ENCODE measurements at places on chromosomes 16 and 17.

DNA sequence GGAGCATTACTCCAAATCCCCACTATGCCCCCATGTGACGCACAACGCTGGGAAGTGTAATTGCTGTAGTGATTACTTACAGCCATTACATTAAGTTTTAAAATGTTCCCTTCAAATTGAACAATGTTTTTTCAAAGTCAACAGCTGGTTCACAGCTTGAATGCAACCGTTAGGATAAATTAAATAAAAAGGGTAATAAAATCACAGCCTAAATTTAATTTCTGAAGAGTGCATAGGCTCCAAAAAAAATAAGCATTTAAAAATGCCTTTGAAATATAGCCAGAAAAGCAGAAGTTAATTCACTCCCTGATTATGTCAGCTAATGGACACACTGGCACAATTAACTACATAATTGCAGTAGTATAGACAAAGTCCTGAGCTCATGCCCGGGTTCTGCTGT is 50.5 kb upstream of the KDM8 start:
- no peak for DNase-seq

- no peak for DNase-seq
Observed at GRCh38 chr17:40417258-40417608, 463 bp downstream of the TOP2A start.

DNA sequence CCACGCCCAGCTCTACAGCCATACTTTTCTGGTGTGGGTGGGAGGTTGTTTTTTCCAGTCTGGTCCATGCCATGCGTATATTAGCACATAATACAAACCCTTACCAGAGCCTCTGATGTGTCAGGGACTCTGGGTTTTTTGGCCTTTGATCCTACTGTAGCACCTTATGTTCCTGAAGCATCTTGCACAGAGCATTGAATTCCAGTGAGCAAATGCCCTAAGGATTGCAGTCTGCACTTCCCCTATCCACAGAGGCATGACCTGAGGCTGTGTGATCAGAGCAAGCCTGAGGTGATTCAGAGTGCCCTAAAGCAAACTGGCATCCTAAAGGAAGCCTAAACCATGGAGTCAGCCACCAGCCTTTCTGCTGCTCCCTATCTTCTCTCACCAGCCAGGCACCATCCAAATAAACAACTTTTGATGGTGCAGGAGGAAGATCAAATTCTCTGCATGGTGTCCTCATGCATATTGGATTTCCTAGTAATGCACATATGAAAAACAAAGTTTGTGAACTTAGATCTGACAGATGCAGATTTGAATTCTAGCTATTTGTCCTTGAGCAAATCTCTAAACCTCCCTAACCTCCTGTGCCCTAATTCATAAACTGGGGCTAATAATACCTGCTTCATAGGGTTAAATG is 41.2 kb upstream of the HAS3 start:
- peak; percentile 71 for DNase-seq

DNA sequence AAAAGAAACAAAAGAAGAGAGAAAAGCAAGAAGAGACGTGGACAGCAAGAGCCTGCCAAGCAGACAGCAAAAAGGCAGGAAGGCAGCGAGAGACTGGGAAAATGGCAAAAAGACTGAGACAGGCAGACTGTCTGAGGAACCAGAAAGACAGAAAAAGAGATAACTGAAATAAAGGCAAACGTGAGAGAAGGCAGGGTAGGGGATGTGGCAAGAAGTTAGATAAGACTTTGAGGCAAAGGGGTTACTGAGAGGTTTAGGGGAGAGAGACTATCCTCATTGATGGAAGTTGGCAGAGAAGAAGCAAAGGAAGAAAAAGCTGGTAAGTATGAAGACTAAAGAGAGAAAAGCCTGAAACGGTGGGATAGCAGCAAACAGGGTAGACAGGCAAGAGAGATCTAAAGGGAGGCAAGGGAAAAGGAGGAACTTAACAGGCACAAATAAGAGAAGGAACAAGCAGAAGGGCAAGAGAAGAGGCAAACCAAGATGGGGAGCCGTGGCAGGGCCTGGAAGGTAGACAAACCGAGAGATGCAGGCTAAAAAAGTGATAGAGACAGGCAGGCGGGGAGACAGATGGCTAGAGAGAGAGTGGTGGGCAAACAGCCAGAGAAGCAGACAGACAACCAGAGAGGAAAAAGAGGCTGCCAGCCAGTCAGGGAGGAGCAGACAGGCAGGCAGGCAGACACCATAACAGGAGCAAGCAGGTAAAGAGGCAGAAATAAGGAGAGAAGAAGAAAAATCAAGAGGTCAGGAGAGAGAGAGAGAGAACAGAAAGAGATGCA is 7.1 kb upstream of the CHD3 start:
- peak; percentile 21 for DNase-seq

- DNase-seq: no peak
Observed at GRCh38 chr16:3655396-3656159, 1.1 kb downstream of the DNASE1 start.

DNA sequence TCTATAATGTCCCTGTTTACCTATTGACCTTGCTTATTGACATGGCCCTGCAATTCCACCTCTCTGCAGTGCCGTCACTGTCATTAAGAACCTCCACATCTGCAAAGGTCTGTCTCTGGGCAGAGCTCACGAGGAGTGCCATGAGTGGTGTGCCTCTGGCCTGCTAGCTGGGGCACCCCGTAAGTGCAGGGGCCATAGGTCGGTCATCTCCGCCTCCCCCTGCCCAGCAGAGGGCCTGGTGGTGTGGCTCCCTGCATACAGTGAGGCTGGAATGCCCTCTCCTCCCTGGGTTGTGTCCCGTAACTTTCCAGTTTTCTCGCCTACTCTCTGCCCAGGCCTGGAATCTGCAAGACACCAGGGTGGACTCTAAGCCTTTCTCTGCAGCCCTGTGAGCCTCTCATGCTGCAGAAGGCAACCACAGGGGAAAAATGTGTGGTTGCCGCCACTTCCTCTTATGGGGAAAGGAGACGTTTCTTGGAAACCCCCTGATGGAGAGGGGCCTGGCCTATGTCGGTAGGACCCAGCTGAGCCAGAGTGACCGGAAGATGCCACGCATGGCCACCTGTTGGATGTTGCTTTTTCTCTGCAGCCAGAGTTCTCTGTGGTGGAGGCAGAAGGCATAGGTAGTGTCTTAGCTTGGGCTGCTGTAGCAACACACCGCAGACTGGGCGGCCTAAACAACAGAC is 2.7 kb upstream of the SNX20 start:
- no peak for DNase-seq

DNA sequence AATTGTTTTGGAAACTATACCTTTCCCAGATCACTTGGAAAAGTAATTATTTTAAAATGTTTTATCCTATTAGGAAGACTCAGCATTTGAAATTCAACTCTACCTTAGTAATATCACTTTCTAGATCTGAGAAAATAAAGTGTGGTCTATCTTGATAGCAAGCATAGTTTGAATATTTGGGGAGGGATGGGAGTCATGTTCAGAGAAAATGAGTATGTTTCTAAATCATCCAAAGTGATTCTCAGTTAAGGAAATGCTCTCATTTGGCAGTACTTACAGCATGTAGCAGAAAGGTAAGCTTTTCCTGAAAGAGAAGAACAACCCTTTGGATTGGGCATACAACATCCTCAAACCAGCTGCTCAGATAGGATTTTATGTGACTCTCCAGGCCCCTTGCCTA is 6.9 kb downstream of the C17orf75 start:
- peak; percentile 62 for DNase-seq

DNA sequence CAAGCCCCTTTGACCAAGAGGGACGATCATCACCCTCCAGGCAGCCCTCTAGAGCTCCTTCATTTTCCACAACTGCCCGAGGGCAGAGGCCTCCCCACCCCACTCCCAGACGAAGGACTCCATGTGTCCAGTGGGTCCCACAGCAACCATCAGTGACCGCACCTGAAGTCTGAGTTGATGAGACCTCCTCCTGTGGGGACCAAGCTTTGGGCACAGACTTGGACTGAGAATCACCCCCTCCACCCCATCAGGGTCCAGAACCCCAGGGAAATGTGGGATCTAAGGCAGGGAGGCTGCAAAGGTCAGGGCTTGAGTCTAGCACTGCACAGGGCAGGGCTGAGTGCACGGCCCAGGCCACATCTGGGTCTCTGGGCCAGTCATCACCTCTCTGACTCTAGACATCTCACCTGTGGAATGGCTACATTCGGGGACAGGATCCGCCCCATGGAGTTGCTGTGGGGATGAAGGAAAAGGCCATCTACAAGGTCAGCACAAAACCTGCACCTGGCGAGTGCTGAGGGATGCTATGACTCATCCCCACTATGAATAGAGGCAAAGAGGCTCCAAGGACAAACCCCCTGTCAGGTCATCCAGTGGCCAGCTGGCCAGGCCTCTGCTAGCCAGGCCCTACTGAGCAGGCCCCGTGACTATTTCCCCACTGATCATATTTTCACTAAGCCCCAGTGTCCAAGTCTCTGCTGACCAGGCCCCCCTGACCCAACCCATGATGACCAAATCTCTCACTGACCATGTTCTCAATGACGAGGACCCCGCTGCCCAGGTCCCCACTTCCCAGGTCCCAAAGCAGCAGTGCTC is 38.4 kb downstream of the TNFRSF13B start:
- no peak for DNase-seq

DNA sequence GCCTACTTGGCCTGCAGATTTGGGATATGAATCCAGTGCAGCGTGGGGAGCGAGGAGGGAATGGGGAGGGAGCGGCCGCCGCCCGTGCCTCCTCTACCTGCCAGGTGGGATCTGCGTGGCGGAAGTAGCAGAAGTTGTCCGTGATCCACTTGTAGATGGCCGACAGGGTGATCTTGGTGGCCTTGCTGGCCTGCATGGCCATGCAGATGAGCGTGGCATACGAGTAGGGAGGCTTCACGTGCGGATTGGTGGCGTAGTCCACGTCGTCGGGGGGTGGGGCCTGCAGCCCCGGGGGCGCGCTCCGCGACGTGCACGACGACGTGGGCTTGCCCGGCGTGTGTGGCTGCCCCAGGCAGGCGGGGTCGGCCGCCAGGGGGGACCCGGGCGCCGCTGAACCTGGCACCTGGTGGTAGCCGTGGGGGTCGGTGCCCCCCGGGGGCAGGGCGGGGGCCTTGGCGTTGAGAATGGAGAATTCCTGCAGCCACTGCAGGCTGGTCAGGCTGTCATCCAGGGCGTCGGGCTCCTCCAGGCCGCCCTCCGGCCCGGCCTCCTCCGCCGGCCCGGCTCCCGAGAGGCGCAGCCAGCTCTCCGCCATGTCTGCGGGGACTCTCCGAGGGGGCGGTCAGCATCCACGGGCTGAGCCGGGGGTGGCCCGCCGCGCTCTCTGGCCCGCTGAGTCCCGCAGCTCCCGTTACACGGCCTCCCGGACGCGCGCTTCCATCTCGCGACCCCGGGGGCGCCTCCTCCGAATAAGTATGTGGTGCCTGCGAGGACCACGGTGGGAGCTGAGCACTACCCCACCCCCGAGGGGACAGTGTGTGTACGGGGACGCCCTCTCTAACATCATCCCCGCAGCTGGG is 1.0 kb downstream of the FOXJ1 start:
- no peak for DNase-seq

GRCh38 chr17:3976675-3977171 is 12.5 kb upstream of the ATP2A3 start:
- no peak for DNase-seq

GRCh38 chr17:79023180-79023705 is 726 bp upstream of the C1QTNF1 start:
- DNase-seq: no peak

- DNase-seq: peak; percentile 34
Observed at GRCh38 chr17:12985431-12986293, 32.2 kb downstream of the ELAC2 start.

- DNase-seq: peak; percentile 95
Observed at GRCh38 chr16:22787466-22788192, 26.3 kb upstream of the HS3ST2 start.

DNA sequence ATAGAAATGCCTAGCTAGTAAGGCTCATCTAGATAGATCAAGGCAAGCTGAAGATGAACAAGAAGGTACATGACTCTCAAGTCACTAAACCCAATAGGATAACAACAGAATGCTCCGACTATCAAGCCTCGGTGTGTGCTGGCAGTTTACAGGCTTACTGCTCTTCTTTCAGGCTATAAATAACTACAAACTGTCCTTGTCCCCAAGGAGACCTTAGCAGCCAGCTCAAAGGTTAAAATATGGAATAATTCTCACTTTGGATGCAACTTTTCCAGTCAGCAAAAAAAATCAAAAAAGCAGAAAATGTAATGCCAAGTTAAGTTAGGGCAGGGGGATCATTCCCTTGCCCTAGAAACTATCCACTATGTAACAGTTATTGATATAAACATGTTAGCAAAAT is 44.6 kb downstream of the SPOP start:
- no peak for DNase-seq

- no peak for DNase-seq
Observed at GRCh38 chr17:12979246-12979645, 38.6 kb downstream of the ELAC2 start.

GRCh38 chr17:67246403-67246652 is 1.3 kb upstream of the HELZ start:
- no peak for DNase-seq

GRCh38 chr17:74471341-74471740 is 4.9 kb downstream of the CD300A start:
- no peak for DNase-seq

GRCh38 chr17:78329263-78330059 is 30.4 kb downstream of the SOCS3 start:
- DNase-seq: peak; percentile 91

GRCh38 chr16:20102521-20102920 is 28.8 kb upstream of the GPR139 start:
- DNase-seq: no peak

DNA sequence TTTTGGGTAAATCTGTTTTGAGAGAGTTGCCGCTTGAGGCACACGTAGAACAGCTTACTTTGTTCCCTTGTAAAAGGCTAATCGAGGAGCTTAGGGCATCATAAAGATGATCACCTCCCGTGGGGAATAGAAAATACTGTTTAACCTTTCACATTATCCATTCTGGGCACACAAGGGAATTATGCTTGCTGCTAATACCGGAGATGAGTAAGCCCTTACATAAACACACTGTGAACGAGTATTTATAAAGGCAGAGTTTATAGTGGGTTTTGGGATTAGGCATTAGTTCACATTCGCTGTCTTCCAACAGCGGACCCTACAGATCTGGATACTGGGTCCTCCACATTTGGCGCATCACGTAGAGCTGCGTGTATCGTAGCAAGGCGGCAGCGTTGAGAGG is 51.2 kb upstream of the CNTNAP4 start:
- no peak for DNase-seq

GRCh38 chr16:57730771-57731730 is 4.5 kb upstream of the KATNB1 start:
- no peak for DNase-seq

DNA sequence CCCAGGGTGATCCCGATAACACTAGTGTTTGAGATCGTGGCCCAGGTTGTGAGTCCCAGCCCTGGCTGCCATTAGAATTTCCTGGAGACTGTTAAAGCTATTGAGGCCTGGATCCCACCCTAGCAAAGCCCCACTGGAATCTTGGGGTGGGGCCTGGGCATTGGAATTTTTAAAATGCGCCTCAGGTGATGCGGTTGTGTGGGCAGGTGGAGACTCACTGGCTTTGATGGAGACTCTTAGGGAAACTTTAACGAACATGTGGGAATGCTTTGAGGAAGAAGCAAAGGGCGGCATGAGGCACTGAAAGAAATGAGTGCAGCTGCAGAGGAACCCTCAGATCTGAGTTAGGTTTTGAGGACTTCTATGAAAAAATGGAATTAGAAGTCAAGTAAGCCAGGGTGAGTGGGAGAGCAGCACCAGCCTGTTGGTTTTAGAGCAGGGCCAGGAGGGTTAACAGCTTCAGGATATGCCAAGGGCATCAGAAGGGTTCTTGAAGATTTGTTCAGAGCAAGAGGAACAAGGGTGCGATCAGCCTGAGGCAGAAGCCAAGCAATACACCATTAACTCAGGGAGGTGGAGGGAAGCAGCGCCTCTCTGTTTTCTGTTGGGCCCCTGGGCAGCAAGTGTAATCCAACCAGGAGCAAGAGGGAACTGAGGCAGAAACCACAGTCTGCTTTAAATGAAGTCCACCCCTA is 42.5 kb downstream of the KSR1 start:
- DNase-seq: no peak

Measured in EH (cell line).